Stimulated activated naive CD8-positive, alpha-beta T cell treated with anti-CD3 and anti-CD28 coated beads, Interleukin-15, Interleukin-2, amounts not matched to agents 100 U/mL and 50 U/mL, for 24 hours (primary cell): ENCODE measurements at places on chromosomes 11 and 22.

DNA sequence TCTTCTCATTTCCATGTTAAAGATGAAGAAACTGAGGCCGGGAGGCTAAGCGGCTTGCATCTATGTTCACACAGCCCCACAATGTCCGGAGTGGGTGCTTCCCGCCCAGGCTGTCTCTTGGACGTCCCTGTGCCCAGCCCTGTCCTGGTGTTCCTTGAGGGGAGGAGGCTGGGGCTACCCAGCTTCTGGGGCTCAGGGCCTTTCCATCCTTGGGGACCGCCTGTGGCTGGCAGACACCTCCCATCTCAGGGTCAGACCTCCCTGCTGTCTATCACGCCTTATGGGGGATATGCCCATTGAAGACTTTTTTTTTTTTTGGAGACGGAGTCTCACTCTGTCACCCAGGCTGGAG, 95.5 kb downstream of the WNT7B start:
- no peak for DNase-seq

GRCh38 chr11:45362636-45363035, 76.5 kb upstream of the SYT13 start:
- DNase-seq, result no peak

DNA sequence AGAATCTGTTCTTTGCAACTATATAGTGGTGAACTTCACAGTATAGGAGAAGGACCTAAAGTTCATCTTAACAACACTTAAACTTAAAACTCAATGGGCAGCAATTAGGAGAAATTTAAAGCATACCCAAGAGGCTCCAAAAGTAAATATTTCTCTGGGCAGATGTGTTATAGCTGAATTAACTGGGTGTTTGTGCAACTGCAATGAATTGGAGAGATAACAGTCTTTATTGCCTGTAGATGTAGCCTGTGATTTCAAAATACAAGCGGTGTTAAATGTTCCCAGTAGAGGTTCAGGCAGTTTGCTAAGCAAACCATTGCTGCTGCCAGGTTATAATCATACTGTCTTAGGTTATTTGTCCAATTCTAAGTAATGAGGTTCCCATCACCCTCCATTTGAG, 294.1 kb upstream of the MTNR1B start:
- DNase-seq, result no peak

GRCh38 chr11:24588081-24588480, 91.2 kb downstream of the LUZP2 start:
- no peak for DNase-seq

DNA sequence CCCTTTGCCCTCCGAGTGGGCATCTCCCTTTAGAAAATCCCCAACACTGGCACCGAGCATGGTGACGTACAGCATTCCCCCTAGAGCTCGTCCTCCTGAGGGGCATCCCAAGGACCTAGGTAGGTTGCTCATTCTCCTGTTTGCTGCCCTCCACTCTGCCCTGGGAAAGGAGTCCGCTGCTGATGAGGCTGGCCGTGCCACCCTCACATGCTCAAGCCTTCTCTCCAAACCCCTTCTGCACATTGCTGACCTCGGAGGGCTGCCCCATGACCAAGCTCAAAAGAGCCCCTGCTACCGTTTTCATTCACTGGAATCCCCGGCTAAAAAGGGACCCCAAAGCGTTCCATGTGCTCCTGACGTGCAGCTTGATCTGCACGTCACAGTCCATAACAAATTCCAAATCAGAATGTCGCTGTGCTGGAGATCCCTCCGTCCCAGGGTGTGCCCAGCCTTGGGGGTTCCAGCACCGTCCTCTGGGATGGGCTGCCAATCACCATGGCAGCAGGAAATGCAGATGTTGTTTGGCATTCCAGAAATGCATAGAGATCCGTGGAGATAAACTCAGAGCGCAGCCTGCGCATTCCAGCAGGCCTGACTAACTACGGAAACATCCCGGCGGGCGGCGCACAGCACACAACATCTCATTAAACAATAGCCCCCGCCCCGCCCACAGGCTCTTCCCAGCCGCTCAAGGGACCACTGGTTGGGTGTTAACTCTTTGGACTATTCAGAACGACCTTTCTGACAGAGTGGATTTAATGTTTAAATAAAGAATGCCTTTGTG, 26.3 kb upstream of the GNB1L start:
- no peak for DNase-seq

- DNase-seq, result no peak
Observed at GRCh38 chr22:17046566-17047348, 38.0 kb upstream of the IL17RA start.

GRCh38 chr11:118138839-118139420, 13.7 kb downstream of the SCN4B start:
- no peak for DNase-seq

DNA sequence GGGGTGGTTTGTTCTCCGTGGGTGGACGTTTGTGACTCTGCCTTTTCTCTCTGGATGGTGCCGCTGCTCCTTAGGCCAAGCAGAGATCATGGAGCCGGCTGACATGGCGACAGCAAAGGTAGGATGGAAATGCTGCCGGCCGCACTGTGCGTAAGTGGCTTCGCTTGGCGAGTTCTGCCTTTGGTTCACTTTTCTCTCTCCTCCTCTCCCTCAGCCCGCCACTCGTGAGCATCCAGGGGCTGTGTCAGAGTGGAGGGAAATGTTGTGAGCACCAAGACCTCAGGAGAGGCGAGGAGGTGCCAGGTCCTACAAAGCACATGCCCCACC, 80.5 kb downstream of the GRAMD1B start:
- DNase-seq, result no peak

DNA sequence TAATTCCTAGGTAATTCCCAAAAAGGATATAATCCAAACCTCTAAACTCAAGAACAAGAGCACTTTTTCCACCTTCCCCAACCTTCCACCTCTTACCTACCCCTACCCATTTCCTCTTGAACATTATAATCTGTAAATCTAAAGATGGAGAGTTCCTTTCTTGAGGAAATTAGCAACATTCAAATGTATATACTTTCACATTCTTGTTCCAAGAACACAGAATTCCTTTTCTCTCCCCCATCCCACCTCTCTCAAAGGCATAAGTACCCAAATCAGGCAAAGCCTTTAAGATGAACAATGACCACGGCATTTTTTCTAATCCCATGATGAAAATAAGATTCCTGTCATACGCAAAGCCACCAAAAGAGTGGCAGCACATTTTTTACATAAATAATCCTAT, 18.3 kb downstream of the RRAS2 start:
- no peak for DNase-seq

DNA sequence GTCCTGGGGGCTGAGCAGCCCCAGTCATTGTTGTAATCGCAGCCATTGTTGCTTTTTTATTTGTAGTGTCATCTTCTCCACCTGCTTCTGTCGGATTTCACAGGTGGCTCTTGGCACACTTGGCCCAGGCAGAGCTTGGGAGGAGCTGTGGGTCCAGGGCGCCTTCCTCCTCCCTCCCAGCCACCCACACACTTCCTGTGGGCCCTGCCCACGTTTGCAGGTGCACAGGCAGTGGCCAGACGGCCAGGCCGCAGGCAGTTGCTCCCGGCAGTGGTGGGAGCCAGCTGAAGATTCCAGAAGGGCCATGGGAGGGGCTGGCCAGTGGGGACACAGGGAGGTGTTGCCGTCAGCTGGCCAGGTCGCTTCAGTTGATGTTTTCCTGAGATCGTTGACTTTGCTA, 1191.9 kb downstream of the BRD1 start:
- DNase-seq, result no peak

DNA sequence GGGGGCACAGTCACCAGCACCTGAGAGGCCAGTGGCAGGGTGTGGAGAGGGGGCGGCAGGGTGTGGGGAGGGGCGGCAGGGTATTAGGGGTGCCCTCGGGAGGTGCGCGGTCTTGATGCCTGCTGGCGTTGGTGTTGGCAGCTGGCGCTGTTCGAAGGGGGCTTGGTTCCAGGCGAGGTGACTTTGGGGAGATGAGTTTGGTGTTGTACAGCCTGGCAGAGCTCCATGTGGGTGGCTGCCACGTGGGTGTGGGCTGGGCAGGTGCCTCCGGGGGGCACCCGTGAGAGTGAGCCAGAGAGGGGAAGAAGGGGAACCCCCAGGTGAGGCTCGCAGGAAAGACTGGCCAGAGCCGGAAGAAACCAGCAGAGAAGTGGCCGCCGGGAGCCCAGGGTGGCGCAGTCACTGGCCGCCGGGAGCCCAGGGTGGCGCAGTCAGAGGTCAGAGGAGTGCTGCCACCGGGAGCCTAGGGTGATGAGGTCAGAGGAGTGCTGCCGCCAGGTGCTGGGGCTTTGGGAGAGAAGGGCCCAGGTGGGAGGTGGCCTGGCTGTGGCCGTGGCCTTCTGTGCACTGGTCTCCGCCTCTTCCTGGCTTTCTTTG, 44.7 kb downstream of the MUC6 start:
- DNase-seq, result no peak

DNA sequence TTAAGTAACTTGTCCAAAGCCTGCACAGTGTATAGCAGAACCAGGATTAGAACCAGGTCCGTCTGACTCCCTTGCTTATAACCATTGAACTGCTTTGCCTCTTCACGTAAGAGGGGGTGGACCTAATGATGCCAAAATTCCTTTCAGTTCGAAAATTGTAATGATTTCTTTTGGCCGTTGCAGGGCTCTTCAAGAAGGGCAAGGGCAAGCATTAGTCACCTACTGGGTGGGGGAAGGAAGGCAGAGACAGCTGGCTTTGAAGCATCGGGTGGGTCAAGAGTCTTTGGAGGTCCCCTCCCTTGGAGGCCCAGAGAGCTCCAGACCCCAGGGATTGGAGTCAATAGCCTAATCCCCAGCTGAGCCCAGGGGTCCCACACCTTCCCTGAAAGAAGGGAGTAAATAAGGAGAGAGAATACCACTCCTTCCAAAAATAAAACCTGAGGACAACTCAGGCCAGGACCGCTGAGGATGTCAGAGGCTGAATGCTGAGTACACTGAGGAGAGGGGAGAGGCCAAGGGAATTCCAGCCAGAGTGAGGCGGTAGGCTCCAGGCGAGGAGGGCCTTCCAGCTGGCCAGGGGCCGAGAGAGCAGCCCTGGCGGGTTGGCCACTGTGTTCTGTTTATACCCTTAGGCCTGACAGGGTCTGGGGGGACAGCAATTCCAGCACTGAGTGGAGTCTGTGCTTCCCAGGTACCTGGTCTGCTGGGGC, 14.1 kb downstream of the CREB3L1 start:
- no peak for DNase-seq

DNA sequence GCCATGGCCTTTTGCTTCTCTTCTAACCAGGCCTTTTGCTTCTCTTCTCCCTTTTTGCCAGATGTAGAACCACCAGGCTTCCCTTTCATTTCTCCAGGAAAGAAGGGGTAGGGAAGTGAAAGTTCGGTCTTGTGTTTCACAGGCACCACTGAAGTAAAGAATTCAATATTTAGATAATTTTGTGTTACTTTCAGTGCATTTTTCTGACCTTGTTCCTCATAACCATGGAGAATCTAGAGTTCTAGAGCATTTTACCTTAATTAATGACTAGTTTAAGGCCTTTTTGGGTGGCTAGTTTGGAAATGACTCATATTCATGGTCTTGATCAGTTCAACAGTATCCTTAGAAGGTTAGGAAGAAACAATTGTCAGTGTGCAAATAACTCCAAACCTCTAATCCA, 22.7 kb downstream of the GRAMD1B start:
- DNase-seq, result no peak
